ENCODE measurements at places on chromosomes 11 and 22.

- no peak for DNase-seq
Measured at GRCh38 chr22:25563761-25564319, 635 bp upstream of the GRK3 start.

GRCh38 chr11:66600631-66601233 is 7.7 kb downstream of the CCS start:
- no peak for DNase-seq

- no peak for DNase-seq
Measured at GRCh38 chr11:129278586-129279319, 86.6 kb upstream of the ARHGAP32 start.

DNA sequence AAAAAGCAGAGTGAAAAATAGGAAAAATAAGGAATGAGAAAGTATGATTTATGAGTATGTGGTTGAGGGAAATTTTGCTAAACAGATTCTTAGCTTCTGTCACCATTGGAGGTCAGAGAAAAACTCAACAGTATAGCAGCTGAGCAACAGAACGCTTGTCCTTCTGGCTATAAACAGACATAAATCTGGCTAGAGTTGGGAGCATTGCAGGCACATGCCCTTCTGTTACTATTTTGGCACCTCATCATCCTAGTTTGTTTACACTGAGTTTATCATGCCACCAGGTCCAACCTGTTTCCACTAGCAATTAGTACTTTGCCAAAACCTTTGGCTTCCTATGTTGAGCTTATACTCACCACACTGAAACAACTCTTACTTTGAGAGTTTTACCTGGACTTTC is 6.9 kb downstream of the UBE4A start:
- DNase-seq: no peak

- peak; percentile 23 for DNase-seq
Measured at GRCh38 chr22:49261616-49262015, 566.1 kb downstream of the BRD1 start.

DNA sequence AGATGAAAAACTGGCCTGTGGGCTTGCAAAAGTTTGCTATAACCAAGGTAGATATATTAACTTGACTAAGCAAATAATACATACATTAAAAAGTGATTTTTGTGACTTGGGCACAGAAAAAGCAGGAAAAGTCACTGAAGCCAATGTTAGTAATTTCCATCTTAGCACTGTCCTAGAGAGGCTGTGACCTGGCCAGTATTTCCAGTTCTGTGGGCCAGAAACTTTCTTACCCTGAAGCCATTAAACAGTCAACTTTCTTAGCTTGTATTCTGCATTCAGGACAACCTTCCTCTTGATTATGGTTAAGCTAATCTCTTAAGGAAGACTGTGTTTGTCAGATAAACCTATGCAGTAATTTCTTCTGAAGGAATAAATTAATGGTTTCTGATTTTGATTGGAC is 22.3 kb upstream of the SLC36A4 start:
- DNase-seq: no peak

DNA sequence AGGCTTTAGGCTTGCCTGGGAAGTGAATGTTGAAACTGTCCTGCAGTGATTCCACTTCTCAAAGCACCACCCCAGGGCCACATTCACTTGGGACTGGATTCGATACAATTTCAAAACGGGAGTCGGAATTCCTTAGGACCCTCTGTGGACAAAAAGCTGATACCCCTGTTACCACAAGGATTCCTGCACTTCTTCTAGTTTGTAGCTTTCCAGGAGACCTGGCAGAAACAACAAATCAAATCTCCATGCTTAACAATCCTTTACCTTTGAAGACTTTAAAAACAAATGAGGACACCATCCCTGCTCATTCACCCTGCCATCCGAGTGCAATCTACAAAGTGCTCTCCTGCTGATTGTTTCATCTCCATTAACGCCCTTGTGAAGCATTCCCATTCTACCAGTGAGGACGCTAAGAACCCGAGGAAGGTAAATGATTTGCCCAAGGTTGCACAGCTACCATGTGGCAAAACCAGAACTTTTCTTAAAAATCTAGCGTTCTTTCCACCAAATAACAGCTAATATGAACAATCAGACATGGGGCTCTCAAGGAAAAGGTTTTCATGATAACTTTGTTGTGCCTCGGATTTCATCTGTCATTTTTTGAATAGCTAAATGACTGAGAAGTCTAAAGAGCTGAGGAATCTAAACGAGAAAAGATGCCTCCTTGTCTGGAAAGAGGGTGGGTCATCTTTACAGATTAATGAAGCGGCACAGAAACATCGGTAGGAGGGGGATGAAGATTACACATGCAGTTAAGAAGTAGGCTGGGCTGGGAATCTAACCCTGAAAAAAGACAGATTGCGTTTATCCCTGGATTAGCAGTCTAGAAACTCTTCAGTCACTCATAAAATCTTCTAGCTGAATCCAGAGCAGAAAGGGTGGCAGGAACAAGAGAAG is 720 bp upstream of the MPZL2 start:
- no peak for DNase-seq

GRCh38 chr22:48858856-48859255 is 968.8 kb downstream of the BRD1 start:
- no peak for DNase-seq

DNA sequence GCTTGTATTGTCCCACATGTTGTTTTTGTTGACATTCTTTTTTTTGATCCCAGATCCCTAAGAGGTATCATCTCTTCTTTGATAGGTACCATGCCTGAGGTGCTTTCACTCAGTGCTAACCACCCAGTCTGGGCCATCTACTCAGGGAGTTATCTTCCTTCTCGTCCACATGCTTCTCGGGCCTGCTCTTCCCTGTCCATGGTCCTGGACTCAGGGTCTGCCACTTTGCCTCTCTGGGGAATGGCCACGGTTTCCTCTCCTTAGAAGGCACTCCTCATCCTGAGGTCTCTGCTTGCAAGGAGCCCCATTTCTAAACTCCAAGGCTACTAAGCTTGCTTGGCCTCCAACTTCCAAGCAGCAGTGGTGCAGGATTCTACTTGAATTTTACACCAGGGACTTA is 227.0 kb upstream of the NCAM1 start:
- no peak for DNase-seq

GRCh38 chr11:103811870-103812455 is 224.5 kb upstream of the DDI1 start:
- DNase-seq: no peak

- no peak for DNase-seq
Measured at GRCh38 chr22:50084080-50084477, 1.1 kb downstream of the MLC1 start.

GRCh38 chr22:19003508-19003907 is 67.4 kb upstream of the PRODH start:
- no peak for DNase-seq

DNA sequence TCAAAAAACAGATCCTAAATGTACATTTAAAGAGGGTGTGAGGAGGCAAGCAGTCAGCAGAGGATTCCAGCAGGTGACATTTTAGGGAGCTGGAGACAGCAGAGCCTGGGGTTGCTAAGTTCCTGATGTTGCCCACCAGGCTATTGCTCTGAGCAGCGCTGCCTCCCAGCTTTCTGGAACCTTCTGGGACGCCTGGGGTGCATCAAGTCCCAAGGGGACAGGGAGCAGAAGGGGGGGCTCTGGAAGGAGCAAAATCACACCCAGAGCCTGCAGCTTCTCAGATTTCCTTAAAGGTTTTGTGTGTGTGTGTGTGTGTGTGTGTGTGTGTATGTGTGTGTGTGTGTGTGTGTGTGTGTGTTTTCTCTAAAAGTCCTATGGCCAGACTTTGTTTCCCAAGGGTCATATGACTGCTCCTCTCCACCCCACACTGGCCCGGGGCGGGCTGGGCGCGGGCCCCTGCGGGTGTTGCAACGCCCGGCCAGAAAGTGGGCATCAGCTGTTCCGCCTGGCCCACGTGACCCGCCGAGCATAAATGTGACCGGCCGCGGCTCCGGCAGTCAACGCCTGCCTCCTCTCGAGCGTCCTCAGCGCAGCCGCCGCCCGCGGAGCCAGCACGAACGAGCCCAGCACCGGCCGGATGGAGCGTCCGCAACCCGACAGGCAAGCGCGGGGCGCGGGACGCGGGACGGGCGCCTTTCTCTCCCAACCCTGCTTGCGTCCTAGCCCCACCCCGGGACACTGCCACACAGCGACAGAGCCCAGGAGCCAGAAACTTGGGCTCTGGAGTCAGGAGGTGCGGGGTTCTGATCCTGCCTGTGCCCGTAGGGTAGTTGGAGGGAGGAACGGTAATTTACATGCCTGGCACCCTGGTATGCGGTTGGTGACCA is at the start of gene HMOX1:
HMOX1 (plus strand) TSS at position 560 of the 887 bp plus-strand sequence; CDS start at position 638, 78 bp downstream.
- DNase-seq: peak; percentile 78

- no peak for DNase-seq
Measured at GRCh38 chr22:28002181-28002700, 83.2 kb upstream of the PITPNB start.

- no peak for DNase-seq
Measured at GRCh38 chr22:35197071-35197470, 60.2 kb upstream of the HMGXB4 start.

DNA sequence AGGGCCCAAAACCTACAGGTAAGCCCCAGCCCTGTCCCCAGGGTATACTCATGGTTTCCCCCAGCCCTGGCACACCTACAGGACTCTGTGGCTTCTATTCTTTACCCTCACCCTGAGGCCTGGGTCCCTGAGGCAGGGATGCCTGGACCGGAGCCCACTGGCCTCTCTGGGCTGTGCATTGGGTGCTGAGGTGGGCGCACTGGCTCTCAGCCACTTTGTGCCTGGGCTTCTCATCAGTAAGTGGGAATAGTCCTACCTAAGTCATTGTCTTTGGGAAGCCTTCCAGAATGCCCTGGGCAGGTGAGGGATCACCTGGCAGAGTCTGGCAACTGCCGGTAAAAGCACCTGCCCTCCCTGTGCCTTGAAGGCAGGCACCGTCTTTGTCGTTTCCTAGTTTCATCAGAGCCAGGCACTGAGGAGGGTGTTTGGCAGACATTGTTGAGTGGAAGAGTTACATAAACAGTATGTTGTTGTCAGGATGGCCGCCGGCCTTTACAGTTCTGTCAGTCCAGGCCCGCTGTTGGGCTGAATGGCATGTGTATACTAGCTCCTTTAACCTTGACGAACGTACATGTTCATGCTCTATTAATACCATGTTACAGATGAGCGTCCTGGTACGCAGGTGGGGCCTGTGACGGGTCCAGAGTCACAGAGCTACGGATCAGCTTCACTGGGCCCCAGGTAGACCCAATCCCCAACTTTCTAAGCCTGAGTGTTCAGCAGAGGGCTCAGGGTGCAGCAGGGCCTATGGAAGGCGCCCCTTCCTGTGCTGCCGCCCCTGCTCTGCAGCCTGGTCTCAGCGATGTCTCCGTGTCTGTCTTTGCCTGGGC is 23.0 kb downstream of the SHANK3 start:
- no peak for DNase-seq

- no peak for DNase-seq
Measured at GRCh38 chr22:26789951-26790350, 132.6 kb downstream of the MIAT start.

DNA sequence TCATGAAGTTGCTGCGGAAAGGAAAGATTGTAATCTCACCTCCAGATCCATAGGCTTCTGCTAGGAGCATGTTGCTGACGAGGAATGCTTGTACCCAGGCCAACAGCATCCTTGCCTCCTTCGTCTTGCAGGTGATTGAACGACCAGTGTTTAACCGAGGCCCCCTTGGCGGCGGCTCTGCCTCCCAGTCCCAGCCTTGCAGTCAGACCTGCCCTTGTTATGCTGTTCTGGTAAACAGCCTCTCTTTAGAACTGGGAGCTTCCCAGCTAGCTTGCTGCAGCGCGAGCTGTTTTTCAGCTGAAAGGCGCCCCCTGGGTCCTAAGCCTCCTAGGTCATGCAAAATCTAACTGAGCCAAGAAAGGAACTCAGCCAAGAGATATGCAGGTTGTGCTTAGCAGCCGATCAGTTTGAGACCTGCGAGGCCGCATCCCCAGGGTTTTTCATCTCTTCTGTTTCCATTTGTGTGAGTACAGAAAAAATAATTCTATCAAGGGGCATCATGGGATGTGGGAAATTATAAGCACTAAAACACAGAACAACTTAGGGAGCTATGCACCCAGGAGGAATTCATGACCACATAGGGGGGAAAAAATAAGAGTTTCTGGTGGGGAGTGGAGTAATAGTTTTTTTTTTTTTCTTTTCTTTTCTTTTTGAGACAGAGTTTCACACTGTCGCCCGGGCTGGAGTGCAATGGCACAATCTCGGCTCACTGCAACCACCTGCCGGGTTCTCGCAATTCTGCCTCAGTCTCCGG is at the start of gene PIK3IP1:
PIK3IP1 (minus strand) TSS at position 253 of the 754 bp plus-strand sequence; CDS start at position 109, 144 bp downstream.
- peak; percentile 71 for DNase-seq

DNA sequence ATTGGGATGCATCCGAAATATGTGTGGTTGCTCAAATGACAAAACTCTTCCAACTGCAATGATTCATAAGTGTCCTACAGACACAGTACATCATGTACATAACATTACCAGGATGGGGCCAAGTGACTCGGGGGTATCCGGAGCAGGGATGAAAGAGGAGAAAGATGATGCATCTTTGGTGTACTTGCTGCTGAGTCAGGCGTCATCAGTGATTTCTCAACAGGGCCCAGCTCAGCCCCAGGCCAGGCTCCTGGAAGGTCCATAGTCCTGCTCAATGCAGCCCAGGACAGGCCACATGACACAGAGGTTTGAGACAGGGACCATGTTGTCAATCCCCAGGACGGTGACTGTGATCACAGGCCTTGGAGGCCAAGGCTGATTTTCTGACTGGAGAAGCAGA is 59.3 kb downstream of the GGTLC2 start:
- no peak for DNase-seq

DNA sequence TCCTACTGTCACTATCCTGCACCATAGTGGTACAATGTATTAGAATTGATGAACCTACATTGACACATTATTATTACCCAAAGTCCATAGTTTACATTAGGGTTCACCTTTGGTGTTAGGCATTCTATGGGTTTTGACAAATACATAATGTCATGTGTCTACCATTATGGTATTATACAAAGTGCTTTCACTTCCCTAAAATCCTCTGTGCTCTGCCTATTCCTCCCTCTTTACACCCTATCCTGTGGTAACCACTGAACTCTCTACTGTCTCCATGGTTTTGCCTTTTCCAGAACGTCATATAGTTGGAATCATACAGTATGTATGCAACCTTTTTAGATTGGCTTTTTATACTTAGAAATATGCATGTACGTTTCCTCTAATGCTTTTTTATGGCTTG is 51.5 kb downstream of the CCDC15 start:
- DNase-seq: no peak

DNA sequence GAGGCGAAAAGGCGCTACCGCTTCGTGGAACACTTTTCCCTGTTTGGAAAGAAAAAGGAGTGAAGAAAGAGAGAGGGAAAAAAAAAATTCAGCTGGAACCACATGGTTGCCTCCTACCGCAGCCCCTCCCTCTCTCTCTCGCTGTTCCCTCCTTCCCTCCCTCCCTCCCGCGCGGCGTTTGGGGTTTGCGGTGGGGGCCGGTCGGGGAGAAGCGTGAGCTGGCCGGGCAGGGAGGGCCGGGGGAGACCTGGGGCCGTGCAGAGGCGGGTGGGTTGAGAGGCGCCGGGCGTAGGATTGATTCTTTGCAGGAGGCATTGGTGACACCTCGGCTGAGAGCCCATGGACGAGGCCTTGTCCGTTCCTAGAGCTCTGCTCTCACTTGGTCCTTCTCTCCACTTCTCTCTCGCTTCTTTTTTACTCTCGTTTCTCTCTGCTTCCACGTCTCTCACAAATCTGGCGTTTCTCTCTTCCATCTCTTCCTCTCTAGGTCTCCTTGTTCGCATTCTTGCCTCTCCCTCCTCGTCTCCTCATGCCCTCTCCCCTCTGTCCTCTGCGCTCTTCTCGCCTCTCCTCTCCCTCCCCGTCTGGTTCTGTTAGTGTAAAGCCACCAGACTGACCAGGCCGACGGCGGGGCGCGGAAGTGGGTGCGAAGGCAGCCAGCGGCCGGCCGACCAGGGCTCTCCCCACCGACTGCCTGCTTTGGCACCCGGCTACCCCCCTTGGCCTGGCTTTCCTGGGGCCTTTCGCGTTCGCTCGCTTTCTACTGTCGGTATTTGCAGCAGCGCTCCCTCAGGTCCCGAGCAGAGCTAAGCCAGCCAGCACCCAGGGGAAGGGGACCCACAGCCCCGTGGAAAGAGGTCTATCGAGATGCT is at the start of gene CLMP:
CLMP (minus strand) TSS at position 61 of the 872 bp plus-strand sequence. CDS start 308 bp downstream, outside the sequence.
- DNase-seq: no peak

All from activated CD4-positive, CD25-positive, alpha-beta regulatory T cell treated with anti-CD3 and anti-CD28 coated beads, Interleukin-2, amount 50 U/mL, for 72 hours (primary cell).